Left kidney (tissue), 8 donors: ENCODE measurements at places on chromosomes 12 and 14. TPM values are rescaled to one million over a fixed set of nuclear protein-coding genes. Genes with fewer than 3 reads are reported as not detected.

DNA sequence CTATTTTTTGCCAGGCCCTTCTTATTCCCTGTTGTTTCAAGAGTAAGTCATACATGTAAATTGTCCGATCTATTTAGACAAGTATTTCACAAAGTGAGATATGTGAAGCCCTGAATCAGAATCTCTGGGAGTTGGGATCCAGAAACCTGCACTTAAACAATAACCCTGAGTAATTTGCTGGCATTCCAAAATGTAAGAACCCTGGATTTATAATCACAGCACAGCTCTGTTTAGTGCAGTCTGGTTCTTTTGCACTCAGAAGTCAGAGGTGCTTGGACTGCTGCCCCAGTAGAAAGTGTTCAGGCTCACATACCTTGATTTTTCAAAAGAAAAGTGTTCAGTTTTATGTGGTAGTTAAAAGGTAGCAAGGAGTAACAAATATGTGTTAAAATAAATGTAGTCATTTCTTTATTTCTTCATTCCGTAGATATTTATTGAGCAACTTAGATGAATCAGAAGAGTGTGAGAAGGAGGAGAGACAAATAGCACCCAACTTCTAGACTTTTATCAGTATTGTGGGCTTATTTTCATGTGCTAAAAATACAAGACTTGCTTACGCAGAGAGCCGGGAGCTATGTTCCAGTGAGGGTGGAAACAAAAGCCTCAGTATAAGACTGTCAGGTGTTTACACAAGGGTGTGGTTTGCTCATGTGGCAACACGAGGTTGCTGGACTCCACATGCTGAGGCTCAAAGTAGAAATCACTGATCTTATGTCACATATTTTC, 70.1 kb downstream of the SYNE2 start:
- DNase-seq: no peak

DNA sequence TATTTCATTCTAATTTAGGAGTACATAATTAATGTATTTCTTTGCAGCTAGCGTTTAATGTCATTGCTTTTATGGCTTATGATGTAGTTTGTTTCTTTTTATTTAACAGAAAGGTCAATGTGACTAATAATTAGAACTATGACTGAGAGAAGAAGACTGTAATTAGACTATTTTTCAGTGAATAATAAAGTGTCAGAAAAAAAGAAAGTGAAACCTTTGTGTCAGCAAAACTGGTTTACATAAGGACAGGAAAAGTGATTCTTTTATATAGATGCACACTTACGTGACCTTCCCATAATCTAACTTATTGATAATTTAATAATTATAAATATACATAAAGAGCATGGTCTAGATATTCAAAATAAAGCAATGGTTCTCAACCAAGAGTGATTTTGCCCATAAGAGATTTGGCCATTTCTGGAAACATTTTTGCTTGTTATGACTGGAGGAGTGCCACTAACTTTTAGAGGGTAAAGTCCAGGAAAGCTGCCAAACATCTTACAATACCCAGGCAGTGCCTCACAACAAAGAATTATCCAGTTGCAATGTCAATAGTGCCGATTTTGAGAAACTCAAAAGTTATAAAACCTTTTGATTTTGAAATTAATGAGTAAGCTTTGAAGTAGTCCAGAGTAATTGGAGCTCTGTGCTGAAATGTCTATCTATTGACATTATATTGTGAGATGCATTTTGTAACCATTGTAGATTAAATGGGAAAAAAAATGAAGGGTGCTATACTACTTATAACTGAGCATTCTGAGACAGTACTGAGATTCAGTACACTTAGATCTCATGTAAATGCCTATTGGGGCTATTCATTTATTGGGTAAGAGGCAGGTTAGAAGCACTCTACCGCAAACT, 227.1 kb downstream of the C12orf50 start:
- no peak for DNase-seq

DNA sequence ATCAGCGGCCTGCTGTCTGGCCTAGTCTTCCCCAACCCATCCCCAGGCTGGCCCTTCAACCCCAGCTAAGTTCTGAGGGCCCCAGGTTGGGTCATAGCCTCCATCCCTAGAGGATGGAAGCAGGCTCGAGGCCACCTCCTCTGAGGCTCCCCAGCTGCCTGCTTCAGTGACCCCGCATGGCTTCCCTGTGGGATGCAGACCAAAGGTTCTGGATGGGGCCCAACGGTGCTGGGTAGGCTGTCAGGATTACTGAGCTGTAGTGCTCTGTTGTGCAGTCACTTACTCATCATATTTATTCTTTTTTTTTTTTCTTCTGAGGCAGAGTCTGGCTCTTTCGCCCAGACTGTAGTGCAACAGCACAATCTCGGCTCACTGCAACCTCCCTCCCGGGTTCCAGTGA, 92.0 kb downstream of the IRF2BPL start:
- DNase-seq: no peak

DNA sequence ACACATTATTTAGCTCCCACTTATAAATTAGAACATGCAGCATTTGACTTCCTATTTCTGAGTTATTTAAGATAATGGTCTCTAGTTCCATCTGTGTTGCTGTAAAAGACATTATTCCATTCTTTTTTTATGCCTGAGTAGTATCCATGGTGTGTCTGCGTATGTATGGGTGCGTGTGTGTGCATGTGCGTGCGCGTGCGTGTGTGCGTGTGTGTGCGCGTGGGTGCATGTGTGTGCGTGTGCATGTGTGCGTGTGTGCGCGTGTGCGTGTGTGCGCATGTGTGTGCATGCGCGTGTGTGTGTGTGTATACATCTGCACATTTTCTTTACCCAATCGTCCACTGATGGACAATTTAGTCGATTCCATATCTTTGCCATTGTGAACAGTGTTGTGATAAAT, 479.4 kb upstream of the TMEM132C start:
- no peak for DNase-seq

STYK1 gene
- 0.83 TPM for polyA plus RNA-seq

CMAS gene
- polyA plus RNA-seq: 62.5 TPM

KRT77 gene
- not detected for polyA plus RNA-seq

SLC39A9 gene
- 93.1 TPM for polyA plus RNA-seq
